Astrocyte of the spinal cord (primary cell): ENCODE measurements at places on chromosomes 5 and 9.
A peak's percentile ranks its signal among the peaks of the same experiment; 100 is the strongest.

DNA sequence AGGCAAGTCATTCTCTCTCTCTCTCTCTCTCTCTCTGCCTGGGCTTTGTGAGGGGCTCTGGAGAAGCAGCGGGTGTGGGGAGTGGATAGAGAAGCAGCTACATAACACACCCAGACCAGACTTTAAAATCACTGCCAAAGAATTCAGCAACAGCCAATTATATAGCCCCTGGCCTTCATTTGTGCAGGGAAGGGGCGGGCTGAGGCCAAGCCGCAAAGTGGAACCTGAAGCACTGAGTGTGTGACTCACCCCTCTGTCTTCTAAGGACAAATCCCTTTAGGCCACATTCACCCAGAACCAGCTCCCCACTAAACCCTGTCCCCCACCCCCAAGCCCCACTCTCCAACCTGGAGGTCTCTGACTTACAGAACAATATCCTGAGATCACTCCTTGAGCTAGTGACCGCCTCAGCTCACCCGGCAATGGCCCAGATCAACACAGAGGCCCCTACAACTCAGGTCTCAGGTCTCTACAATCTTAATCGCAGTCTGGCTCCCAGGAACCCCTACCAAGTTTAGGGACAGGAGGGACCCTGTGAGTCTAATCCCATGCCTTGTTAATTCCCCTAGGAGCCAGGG lies 6.0 kb downstream of the B4GALT1 start:
- DNase-seq = peak; percentile 98

DNA sequence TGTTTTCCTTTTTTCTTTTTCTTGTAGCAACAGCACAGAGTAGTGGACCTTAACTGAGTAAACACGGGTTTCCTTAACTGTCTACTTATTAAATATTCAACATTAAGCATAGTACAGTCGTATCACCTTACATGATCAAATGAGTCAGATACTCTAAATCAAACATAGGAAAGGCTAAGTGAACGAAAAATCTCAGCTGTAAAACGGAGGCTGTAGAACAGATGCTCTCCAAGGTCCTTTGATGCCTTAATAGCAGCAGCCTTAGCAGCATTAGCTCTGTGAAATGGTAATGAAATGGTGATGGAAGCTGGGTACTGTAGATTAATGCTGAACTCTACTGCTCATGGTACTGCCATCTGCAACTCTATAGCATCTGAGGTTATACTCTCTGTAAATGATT lies 1433.3 kb upstream of the C9orf72 start:
- DNase-seq = no peak

- peak; percentile 65 for DNase-seq
Observed at GRCh38 chr9:97398999-97399758, 12.7 kb upstream of the TDRD7 start.

DNA sequence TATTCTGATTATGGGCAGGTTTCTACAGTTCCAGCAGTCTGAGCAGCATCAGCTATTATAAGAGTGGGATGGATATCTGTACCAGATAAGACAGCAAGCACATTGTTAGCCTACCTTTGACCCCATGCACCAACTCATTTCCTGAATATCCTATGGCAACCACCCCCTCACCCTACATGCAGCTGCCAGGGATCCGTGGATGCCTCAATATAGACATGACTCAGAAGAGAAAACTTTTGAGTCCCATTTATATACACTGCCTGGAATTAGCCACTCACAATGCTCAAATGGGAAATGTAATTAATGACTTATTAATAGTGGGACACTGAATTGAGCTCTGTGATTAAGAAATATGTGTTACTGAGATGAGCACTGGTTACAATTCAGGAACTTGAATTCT lies 124.4 kb downstream of the SSBP2 start:
- DNase-seq = peak; percentile 75

- no peak for DNase-seq
Observed at GRCh38 chr9:1248743-1249142, 198.6 kb downstream of the DMRT2 start.

GRCh38 chr5:137734962-137735554 lies 831 bp downstream of the KLHL3 start:
- DNase-seq = peak; percentile 54

DNA sequence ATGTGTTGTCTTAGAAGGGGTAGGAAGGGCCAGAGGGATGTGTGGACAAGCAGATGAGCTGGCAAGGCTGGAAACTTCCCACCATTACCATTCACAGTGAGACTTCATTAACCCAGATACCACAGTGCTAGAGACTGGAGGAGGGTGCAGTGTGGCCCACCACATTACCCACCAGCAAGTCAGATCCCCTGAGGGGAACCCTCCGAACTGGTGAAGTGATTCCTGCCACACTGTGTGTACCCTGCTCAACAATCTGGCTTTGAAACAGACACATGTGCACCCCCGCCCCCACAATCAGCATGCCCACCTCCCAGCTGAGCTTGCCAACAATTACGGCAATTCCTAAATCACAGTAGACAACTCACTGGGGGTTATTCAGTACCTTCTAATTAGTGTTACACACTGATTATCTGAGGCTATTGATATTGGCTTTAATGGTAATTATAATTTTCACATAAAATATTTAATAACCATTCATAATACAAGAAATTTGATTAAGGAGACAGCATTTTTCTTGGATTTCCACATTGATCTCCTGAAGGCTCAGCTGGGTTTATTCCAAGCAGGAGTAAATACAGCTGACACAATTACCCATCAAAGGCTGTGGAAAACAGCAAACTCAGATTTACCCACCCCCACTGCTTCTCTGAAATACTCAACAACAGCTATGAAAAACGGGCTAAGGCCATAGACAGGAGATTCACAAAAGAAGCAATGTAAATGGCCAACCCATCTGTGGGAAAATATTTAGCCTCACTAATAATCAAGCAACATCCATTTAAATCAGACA lies 169.3 kb upstream of the FSTL4 start:
- DNase-seq = no peak

GRCh38 chr5:106136061-106136460 lies 1534.7 kb downstream of the EFNA5 start:
- DNase-seq = no peak

GRCh38 chr9:82127465-82127864 lies 138.9 kb downstream of the SPATA31D1 start:
- DNase-seq = no peak

- DNase-seq = no peak
Observed at GRCh38 chr9:93260263-93261066, 76.5 kb downstream of the WNK2 start.

GRCh38 chr9:12915366-12915954 lies 140.6 kb downstream of the LURAP1L start:
- no peak for DNase-seq

GRCh38 chr9:81822967-81823366 lies 105.3 kb upstream of the SPATA31D4 start:
- no peak for DNase-seq

- DNase-seq = no peak
Observed at GRCh38 chr9:89801742-89802670, 197.2 kb downstream of the GADD45G start.

DNA sequence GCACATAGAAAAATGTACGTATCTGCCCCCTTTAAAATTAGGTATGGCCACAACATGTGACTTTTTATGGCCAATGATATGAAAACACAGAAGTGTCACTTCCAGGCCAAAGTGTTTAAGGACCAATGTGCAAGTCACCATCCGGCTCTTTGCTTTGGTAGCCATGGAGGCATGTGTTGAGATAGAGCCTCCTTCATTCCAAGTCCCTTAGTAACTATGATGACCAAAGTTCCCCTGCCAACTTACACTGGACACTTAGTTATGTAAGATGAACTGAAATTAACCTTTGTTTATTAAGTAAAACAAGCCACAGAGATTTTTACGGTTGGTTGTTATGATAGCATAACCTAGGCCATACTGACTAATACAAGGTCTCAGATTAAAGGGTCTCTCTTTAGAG lies 51.0 kb downstream of the FBN2 start:
- no peak for DNase-seq

GRCh38 chr5:148810823-148811222 lies 15.6 kb upstream of the ADRB2 start:
- DNase-seq = no peak

DNA sequence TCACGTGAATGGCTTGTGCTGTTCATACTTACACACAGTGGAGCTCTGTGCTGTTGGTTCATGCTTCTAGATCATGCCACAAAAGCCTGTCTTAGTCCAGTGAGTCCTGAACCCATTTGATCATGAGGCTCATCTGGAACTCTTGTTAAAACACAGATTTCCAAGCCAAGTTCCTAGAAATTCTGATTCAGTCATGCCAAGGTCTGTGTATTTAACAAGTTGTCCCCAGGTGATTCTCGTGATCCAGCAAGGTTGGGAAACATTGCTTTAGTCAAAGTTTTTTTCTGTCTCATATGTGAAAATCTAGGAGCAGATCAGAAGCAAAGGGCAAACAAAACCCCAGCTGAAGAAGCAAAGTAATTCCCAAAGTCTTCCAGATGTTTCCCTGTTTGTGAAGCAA lies 112.5 kb upstream of the GAS1 start:
- no peak for DNase-seq

DNA sequence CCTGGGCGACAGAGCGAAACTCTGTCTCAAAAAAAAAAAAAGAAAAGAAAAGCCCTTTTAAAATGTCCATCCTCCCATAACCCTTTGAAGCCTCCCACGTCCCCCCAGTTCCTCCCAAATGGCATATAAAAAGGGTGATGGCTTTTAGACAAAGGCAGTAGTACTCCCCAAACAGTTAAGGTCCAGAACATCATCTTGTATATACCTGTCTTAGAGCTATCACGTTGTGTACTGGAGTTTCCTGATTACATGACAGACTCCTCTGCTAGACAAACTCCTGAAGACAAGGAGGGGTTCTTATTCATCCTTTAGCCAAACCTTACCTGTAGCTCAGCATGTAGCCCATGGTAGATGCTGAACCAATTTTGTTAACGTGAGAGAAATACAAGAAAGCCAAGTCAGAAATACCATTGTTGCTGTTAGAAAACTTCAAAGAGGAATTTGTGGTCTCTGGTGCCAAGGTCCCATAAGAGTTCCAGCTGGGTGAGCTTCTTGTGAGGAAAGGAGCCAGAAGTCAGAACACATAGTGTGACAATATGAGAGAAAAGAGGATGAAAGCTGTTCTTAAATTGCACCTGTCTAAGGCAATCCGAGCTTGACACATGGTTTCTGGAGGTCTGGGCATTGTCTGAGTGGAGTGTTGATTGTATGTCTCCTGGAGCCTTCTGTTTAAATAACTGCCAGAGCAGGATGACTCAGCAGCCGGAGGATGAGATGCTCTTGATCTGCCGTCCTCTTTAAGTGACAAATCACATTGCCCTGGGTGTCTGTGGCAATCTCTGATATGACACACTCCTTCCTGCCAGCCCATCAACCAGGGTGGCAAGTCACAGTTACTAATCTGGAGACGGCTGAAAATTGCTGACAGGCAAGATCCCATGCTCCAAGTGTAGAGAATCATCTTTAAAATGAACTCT lies 69.1 kb downstream of the ARRDC3 start:
- DNase-seq = peak; percentile 91

GRCh38 chr9:38092200-38092524 lies 23.1 kb upstream of the SHB start:
- no peak for DNase-seq

- DNase-seq = no peak
Observed at GRCh38 chr5:146005723-146006122, 69.3 kb downstream of the SH3RF2 start.

- DNase-seq = no peak
Observed at GRCh38 chr5:32020271-32020670, 153.8 kb downstream of the GOLPH3 start.

DNA sequence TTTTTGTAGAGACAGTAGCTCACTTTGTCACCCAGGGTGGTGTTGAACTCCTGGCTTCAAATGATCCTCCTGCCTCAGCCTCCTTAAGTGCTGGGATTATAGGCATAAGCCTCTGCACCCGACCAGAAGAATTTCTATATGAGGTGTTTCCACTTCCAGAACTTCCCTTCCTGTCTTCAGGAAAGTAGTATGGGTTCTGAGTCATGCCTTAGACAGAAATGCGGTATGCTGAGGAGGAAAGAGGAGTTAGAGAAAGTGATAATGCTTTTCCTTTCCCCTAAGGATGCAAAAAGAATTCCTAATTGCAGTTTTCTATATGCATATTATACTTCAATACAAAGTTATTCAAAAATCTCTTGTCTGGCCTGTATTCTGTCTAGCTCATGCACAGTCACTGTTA lies 16.4 kb upstream of the ADAMTSL1 start:
- DNase-seq = peak; percentile 14

- no peak for DNase-seq
Observed at GRCh38 chr9:127567730-127568617, 44.1 kb upstream of the STXBP1 start.

DNA sequence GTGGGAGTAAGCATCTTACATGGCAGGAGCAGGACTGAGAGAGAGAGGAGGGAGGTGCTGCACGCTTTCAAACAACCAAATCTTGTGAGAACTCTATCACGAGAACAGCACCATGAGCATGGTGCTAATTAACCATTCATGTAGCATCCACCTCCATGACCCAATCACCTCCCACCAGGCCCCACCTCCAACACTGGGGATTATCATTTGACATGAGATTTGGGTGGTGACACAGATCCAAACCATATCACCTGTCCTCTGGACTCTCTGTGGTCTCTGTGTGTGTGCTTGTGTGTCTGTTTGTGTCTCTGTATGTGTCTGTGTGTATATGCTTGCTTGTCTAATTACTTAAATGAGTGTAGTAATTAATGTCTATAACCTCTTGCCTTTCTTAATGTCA lies 31.1 kb downstream of the SEC61B start:
- DNase-seq = no peak

GRCh38 chr9:134377976-134378375 lies 51.7 kb downstream of the RXRA start:
- no peak for DNase-seq

DNA sequence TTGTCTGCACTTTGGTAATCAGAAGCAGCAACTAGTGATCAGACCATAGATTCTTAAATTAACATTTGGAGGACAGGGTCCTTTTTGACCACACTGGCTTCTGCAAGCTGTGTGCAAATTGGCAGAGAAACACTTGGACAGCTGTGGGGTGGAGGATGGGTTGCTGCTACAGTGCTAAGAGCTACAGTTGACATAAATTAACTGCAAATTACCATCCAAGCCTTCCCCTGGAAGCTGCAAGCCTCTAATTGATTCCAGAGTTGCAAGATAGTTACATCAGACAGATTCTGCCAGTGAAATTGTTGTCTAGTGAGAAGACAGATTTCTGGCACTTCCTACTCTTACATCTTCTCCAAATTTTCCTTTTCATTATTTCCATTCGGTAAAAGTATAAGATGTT lies 517.7 kb downstream of the DIRAS2 start:
- DNase-seq = no peak

DNA sequence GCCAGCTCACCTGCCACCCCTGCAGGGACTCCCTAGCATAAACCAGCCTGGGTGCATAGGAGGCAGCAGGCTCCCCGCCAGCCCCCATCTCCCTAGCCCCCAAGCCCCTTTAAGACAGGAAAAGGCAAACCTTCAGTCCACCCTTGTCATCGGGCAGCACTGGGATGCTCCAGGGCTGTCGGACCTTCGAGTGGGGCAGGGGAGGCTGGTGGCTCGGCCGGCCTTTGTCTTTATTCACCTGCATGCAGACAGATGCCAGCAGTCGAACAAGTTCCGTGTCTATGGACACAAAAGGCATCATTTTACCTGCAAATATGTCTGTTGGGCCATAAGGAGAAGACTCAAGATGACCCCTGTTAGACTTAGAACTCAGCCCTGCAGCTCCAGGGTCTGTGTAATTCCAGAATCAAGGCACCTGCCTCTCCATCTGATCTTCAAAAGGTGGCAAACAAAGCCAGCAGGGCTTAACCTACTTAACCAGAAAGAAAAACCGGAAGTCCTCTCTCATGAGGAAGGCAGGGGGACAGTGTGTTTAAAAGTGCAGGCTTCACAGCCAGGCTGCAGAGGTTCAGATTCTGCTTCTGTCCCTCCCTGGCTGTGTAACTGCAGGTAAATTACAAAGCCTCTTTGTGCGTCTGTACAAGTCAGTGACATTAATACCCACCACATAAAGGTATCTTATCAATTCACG lies 16.2 kb downstream of the ANKS6 start:
- DNase-seq = no peak
